HFFc6 (cell line): ENCODE measurements at places on chromosomes 5 and 9.

DNA sequence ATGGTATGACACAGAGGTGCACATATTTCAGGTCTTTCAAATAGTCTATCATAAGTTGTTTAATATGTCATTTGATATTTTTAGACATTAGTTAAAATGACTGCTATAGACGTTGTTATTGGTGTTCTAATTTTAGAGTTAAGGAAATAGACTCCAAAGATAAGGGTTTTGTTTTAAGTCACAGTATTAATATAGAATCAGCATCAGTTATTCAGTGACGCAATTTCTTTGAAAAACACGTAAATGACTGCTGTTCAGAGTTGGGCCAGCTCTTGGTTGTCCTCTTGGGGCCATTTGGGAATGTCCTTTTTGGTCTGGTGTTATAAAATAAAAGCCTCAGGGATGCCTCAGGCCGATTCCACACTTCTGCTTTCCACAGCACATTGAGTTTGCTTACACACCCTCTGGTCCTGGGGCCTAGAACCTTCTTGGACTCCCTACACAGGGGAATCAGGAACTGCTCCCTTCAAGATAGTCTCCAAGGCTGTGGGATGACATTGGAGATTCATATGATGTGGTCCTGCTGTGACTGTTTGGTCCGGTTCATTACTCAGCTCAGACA, 14.3 kb downstream of the OTULIN start:
- H3K27ac ChIP-seq = no peak overlapping the region
- peaks cover 17% of the 10 kb centered on the region; the same call in 1 of the 2 replicates for H3K36me3 ChIP-seq
- H3K27me3 ChIP-seq = no peaks in the 10 kb centered on the region; the same call in 1 of the 2 replicates

GRCh38 chr9:93684806-93685543, 108.6 kb downstream of the PHF2 start:
- H3K4me3 ChIP-seq = no peak overlapping the region
- H3K36me3 ChIP-seq = no peaks in the 10 kb centered on the region
- H3K4me1 ChIP-seq = 0 out of 2 replicates have a peak, but pooled peaks cover 7% of the 10 kb centered on the region

GRCh38 chr5:136518814-136519213, 153.5 kb upstream of the TRPC7 start:
- no peaks in the 10 kb centered on the region for H3K36me3 ChIP-seq
- H3K27ac ChIP-seq = no peak overlapping the region
- H3K27me3 ChIP-seq = peaks cover 6% of the 10 kb centered on the region; the same call in 1 of the 2 replicates
- H3K4me1 ChIP-seq = peaks cover 7% of the 10 kb centered on the region; the same call in 1 of the 2 replicates

DNA sequence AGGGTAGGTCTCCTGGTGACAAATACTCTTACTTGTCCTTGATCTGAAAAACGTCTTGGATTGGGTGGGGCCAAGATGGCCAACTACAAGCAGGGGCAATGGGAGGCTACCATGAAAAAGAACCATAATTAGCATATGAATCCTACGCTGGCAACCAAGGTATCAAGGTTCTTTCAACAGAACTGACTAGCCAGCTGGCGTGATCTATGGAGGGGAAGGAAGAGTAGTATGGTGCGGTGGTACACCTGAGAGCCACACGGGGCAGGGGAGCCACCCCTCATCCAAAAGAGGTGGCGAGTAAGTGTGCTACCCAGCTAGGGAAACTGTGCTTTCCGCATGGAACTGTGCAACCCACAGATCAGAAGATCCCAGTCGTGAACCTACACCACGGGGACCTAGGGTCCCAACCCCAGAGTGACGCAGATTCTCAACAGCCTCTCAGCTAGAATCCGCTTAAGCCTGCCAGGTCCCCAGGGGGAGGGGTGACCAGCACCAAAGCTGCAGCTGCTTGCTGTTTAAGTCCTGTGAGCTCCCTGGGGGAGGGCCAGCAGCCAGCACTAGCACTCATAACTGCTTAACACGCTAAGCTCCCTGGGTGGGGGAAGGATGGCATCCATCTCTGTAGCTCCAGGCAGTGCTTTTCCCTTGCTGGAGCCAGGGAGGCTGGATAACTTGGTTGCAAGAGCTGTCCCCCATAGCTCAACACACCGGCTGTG, 334.8 kb downstream of the FBXL17 start:
- peaks cover 7% of the 10 kb centered on the region for H3K36me3 ChIP-seq
- no peaks in the 10 kb centered on the region for H3K27me3 ChIP-seq
- H3K27ac ChIP-seq = no peak overlapping the region
- no peaks in the 10 kb centered on the region for H3K4me1 ChIP-seq

- no peaks in the 10 kb centered on the region for H3K27me3 ChIP-seq
- no peak for DNase-seq
- H3K4me3 ChIP-seq = peak overlapping the region; percentile 83
- H3K27ac ChIP-seq = peak overlapping the region; percentile 81
Measured at GRCh38 chr9:108443019-108443633, 412.7 kb downstream of the ACTL7B start.
